ENCODE measurements at places on chromosomes 5 and 9.

- no peak for DNase-seq
Measured at GRCh38 chr9:70861376-70861775, 260.0 kb downstream of the TRPM3 start.

- DNase-seq: no peak
Measured at GRCh38 chr9:69569738-69570451, 102.3 kb downstream of the APBA1 start.

DNA sequence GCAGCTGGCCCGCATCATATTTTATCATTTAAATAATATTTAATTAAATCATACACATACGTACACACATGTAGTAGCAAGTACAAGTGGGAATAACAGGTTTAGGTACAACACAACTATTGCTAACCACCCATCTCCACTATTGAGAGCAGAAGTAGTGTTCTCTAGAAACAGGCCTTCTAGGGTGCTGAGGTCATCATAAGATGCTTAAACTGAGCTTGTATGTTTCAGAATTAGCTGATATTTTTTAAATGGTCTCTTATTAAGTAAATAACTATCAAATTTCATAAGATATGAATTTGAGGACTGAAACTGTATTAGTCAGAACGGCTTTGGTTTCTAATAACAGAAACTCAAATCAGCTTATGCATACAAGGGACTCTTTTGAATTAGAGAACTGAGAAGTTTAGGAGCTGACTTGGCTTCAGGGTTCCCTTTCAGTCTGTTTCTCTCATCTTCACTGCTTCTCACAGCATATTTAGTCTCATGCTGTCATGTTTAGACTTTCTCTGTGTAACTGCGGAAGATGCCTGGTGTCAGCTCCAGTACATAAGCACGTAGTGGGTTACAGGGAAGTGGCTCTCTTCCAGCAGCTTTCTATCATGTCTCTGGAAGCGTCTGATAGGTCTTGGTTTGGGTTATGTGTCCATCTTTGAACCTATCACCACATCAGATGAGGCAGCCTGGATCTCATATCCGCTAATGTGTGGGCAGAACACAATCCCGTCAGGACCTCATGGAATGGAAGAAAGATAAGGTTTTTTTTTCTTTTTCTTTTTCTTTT, 25.0 kb upstream of the OCLN start:
- DNase-seq: no peak

- no peak for DNase-seq
Measured at GRCh38 chr9:135523521-135524129, 2.4 kb downstream of the LCN1 start.

DNA sequence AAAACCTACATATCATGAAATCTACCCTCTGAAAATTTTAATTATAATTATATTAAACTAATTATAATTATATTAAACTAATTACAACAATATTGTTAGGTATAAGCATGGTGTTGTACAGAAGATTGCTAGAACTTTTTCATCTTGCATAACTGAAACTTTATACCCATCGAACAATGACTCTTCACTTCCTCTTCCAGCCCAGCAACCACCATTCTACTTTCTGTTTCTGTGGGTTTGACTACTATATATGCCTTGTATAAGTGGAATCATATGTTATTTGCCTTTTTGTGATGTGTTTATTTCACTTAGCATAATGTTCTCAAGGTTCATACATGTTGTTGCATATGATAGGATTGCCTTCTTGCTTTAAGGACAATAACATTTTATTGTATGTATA, 274.2 kb upstream of the CCNH start:
- no peak for DNase-seq

DNA sequence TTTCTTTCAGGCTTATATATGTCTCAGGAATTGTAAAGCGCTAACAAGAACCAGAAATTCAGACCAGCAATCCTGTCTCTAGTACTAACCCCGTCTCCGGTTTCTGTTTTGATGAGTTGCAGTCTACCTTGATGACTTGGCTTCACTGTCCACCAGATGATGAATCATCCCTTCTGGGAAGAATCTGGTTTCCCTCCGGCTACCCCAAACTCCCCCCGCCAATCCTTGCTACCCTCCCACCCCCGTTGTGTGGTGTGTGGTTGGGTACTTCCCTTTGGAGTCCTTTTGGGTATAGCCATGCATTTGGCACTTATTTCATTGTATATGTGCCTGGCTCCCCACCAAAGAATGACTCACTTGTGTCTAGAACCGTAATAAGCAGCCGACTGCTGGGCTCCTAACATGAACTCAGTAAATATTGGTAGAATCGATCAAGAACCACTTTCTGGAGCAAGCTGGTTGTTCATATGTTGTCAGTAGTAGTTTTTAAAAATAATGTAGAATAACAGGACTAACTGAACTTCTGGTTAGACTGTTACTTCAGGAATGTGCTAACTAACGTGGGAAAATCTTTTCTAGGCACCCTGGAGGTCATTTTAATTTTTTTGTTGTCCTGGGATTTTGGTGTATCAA, 8.3 kb upstream of the TGFBI start:
- DNase-seq: no peak

DNA sequence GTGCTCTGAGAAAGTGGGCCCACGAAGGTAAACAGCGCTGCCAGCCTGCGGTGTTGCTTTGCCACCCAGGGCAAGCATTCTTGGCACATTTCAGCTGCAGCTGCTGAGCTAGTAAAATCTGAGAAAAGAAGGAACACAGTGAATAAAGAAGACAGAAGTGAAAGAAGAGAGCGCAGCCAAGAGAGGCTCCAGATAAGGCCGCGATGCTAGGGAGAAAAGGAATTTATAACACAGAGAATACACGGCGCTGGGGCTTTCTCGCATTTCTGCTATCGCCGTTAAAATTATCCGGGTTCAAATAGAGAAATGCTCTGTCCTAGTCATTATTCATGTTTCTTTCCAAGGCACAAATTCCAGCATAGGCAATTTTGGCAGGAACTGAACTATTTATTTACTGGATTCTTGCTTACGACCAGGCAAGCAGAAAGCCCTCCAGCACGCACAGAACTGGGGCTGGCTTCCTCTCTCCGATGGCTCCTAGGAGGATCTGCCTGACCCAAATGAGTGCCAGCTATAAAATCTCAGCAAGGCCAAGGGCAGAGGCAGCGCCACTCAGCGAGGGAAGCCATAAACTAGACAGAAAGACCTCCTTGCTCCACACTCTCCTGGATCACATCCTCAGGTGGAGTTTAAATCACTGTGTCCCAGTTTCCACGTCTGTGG, 111.2 kb downstream of the ATPSCKMT start:
- DNase-seq: no peak

GRCh38 chr9:136057236-136058081, 37.6 kb downstream of the NACC2 start:
- DNase-seq: no peak

DNA sequence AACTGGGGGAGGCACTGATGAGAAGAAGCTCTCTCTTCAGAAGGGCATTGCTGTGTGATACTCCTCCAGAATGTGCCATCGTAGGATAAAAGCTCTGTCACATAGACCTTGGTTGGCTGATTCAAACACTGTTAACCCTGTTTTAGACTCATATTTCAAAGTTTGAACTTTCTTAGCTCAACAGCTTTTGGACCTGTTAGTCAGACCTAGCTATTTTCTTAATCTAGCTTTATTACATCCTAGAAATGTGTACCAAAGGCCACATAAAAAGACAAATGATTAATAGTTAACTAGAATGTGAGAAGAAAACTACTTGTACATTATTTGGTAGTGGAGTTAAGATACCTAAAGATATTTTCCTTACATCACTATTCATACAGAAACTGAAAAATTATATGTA, 4.3 kb downstream of the RHOBTB3 start:
- no peak for DNase-seq

DNA sequence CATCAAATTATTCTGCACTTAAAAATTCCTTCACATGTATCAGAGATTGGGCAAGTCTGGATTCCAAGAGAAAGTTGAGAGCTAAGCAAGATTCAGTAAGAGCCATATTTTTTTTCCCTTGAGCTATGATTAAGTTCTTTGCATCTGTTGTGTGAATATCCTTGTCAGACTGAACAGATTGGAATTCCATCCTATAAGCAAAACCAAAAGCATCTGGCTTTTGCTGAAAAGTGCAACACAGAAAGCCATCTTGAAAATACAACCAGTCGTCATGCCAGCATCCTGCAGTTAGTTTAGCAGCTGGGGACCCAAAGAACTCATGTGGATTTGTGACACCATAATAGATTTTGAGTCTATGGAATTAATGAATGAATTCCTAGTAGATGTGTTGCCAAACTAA, 316.9 kb downstream of the MTRR start:
- no peak for DNase-seq

GRCh38 chr5:42949348-42950115, 90.6 kb downstream of the ANXA2R start:
- peak; percentile 65 for DNase-seq

GRCh38 chr5:171371326-171371725, 16.3 kb upstream of the NPM1 start:
- no peak for DNase-seq

GRCh38 chr5:14560091-14560595, 21.4 kb upstream of the OTULINL start:
- DNase-seq: no peak

GRCh38 chr5:31396611-31397295, 135.1 kb downstream of the DROSHA start:
- DNase-seq: no peak

GRCh38 chr5:130335117-130335516, 430.9 kb downstream of the CHSY3 start:
- no peak for DNase-seq
